ENCODE measurements at places on chromosomes 1 and 21.

DNA sequence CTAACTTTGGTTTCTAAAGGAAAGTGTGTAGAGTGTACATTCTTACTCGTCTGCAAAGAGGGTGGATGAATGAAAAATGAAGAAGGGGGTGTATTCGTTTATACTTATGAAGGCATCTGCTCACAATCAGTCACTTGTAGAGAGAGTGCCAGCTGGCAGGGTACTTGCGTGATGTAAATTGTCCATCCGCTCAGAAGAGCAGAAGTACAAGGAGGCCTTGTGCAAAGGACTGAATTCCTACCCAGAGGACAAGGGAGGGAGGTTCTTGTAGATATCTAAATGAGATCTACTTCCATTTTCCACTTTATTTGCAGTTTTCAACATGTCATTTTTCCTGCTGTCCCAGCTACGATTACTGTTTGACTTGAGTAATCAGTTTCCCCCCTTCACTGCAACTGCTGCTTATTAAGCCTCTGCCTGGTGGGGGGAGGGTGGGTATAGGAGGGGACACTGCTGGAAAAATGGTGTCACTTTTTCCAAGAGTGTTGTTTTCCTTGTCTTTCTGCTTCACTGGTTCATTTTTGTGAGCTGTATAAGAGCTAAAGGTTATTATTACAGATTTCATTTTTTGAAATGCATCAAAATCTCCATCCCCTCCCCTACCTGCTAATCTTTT, 67.3 kb downstream of the LAMC1 start:
- no peak for DNase-seq

- DNase-seq: no peak
Measured at GRCh38 chr1:50873458-50874187, 86.4 kb downstream of the FAF1 start.

DNA sequence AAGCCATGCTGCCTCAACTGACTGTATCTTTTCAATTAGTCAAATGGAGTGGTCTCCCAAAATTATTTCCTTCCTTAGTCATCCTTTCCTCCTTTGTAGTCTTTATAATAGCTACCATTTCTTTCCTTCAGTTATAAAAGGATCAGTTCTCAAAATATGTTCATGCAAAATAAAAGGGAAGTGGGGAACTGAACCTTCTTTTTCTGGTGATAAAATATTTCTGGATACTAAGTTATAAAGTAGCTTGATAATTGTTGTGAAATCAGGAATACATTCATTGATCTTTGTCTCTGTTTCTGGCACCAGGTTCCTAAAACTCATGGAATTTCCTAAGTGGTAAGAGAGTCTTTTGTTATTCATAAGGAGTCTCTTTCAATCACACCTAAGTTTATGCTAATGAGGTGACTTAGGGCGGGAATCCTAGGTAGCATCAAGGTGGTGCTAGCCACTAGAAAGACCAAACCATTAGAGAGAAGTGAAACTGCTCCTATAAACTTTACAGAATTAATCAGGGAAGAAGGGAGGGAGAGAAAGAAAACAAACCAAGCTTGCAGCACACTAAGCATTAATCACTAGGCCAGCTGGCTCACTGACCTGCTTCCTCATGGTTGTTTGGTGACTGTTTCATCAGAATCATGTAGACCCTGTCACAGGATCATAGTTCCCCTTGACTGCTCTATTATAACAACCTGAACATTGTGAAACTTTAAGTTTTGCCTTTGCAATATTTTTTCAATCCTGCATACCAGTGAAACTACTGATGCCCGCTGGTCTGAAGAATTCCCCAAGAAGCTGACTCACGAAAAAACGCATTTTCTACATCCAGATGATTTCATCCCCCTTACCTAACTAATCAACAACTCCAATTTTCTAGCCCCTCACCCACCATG, 161.6 kb upstream of the PTBP2 start:
- no peak for DNase-seq

DNA sequence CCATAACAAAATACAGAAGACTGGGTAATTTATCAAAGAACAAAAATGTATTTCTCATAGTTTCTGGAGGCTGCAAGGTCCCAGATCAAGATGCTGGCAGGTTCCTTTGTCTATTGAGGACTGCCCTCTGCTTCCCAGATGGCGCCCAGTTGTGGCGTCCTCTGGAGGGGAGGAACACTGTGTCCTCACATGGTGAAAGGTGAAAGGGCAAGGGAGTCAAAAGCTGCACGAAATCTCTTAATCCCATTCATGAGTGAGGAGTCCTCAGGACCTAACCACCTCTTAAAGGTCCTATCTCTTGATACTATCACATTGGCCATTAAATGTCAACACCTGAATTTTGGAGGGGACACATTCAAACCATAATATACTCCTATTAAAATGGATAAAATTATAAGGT, 79.3 kb upstream of the IRF2BP2 start:
- no peak for DNase-seq

DNA sequence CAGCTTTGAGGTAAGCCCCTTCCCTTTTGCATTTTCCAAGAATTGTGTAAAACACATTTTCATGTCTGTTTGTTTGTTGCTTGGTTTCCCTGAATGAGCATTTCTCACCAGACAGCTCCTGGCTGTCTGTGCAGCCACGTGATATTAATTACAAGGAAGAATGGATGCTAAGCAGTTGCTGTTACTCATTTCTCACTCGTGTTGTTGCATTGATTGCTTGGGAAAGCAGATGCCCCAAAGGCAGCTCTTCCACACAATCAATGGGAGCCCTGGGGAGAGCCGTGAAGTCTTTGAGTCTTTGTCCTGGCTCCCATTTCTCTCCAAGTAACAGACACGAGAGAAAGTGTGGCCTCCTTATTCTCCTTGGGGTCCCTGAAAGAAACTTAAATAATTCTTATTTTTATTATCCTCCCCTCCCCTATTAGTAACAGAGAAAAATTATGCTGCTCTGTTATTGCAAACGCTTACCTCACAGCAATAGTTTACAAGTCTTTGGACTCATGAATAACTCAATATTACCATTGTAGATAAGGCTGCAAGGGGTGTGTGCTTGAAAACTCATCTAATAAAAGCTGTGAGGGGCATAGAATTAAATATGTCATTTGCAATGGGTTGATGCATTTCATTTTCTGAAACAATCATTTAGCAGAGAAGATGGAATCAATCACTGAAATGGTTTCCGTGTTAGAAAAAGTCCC, 127.7 kb upstream of the CAMK1G start:
- DNase-seq: no peak

- no peak for DNase-seq
Measured at GRCh38 chr1:156104861-156105832, 9.4 kb upstream of the LMNA start.

- no peak for DNase-seq
Measured at GRCh38 chr1:240967070-240967724, 355.2 kb upstream of the GREM2 start.

DNA sequence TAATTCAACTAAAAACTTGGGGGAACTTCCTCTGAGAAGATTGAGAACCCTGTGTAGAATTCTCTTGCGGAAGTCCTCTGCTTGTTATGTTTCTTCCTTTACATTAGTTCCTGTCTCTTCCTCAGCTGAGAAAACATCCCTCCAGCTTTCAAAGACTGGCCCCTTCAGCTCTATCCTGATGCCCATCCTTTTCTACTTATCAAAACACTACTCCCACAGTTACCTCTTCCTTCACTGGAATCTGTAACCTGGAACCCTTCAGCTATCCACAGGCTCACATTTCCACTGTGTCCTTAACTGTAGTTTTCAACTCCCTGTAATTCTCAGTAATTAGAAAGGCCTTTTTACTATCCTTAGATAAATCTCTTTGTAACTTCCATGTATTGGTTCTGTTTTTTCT, 6.0 kb upstream of the DEDD start:
- no peak for DNase-seq

GRCh38 chr1:14452551-14452950, 145.9 kb upstream of the KAZN start:
- no peak for DNase-seq

DNA sequence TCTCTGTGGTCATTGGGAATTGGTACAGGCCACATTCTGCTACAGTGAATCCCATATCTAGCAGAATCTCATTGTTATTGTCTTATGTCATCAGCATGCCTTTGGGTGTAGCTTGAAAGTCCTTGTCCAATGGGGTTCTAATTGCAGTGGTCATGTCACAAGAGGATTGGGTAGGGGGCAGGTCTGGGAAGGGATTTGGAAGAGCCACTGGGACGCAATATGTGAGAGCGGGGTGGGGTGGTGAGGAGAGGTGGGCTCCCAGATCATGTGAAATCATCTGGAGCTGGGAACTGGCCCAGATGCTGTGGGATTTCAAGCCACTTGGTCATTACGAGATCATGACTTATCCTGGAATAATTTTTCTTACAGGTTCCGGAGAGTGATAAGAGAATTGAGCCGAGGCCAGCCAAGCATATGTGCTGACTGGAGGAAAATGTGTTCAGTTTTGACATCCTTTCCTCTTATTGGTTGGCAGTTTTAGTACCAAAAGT, 16.3 kb downstream of the CNIH3 start:
- DNase-seq: no peak

- DNase-seq: no peak
Measured at GRCh38 chr1:93979040-93979717, 69.9 kb upstream of the GCLM start.

GRCh38 chr1:228045405-228045804, 37.1 kb upstream of the ARF1 start:
- DNase-seq: no peak

DNA sequence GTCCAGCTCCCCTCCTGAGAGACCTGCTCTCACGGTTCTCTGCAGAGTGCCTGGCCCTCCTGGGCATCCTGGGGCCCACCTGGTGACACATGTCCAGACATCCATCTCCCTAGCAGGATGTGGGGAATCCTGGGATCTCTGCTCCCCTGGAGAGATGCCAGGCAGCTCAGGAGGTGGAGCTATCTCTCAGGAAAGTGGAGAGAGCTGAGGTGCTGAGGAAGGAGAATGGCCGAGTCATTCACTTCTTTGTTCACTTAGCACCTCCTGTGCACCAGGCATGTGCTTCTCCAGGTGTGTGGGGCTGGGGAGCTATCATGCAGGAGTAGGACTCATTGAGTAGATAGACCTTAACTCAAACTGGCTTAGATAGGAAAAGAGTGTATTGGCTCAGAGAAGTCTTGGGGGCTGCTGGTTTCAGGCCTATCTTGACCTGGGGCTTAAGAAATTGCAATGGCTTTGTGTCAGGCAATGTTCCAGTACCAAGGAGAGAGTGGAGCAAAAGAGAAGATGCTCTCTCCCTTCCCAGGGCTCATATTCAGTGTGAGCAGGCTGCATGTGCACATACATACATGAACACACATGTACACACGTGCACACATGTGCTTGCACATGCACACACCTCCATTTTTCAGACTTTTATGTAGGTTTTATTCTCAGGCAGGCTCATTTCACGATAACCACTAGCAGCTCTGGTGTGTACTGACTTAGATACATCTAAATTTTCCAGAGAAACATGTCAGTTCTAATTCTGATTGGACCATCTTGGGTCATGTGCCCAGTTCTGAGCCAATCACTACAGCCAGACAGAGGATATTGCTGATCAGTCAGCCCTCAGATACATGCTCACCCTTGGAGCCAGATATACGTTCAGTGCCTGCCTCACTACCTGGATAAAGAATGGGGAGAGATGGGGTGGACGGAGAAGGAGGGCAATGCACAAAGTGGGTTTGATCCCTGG, 437.6 kb downstream of the PTPRU start:
- DNase-seq: no peak

- DNase-seq: no peak
Measured at GRCh38 chr1:230251644-230252191, 174.4 kb downstream of the PGBD5 start.

DNA sequence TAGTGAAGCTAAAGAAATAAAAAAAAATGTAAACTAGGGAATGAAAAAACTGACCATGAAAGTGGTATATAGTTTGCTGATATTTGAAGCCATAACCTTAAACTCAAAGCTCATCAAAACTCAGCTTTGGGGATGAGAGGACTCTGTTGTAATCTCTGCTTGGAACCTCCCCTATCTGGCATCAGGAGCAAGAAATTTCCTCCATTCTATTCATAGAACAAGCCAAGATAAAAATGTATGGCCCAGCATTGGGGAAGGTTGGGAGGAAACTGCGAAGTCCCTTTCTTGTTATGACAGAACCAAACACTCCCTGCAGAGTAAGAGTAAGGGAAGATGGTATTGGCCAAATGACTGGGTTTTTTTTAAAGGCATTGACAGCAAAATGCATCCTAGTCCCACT, 35.6 kb downstream of the MCOLN2 start:
- DNase-seq: no peak

DNA sequence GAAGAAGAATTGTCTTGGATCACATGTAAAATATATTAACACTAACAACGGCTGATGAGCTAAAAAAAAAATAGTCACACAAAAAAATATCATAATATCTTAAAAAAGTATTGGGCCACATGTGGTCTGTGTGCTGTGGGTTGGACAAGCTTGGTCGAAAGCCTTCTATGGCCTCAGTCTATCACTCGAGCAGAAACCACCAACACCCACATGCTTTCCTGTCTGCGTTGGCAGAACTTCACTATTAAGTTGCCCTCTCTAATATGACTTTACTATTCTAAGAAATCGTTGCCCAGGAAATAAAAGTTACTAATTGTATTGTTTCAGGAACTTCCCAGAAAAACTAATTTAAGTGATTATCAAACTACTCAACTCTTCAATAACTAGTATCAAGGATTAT, 28.2 kb upstream of the ETS2 start:
- DNase-seq: no peak

GRCh38 chr1:23419180-23419579, 5.4 kb downstream of the TCEA3 start:
- no peak for DNase-seq

DNA sequence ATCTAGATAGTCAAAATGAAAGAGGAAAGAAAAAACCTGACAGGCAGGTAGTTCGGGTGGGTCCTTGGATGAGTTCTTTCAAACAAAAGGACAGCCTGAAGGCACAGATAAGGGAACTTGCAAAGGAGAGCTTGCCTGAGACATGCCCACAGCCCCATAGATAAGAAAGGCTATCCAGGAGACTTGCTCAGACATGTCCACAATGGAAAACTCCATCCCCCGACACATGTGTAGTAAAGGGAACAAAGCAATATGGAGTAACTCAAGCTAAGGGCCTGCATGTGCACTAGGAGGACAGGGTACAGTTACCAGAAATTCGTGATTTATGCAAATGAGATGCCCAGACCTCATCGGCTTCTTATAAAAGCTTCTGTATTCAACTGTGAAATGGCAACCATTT, 281.5 kb downstream of the NEGR1 start:
- DNase-seq: no peak

GRCh38 chr1:95098196-95098595, 19.0 kb upstream of the TLCD4 start:
- no peak for DNase-seq

DNA sequence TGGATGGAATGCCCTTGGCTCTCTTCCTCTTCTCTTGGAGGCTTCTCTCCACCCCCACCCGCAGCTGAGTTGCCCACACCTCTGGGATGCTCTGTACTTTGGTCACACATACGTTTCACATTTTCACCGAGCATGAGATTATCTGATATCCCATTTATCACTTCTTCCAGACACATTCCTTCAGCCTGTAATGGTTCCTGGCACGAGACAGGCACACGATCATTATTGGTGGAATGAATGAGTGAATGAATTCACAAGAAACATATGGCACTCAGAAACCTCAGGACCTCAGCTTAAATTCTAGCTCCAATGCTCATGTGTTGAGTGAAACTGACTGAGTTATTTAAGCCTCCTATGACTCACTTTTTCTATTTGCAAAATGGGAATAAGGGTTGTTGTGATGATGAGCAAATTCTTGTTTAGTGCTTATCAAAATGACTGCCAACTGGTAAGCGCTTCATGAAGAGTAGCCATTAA, 242.7 kb upstream of the JUN start:
- DNase-seq: no peak
